ENCODE measurements at places on chromosomes 2 and 18.

GRCh38 chr2:151336863-151337371 lies 20.5 kb upstream of the TNFAIP6 start:
- no peak for DNase-seq

- no peak for DNase-seq
Observed at GRCh38 chr2:148933456-148933855, 58.4 kb downstream of the KIF5C start.

DNA sequence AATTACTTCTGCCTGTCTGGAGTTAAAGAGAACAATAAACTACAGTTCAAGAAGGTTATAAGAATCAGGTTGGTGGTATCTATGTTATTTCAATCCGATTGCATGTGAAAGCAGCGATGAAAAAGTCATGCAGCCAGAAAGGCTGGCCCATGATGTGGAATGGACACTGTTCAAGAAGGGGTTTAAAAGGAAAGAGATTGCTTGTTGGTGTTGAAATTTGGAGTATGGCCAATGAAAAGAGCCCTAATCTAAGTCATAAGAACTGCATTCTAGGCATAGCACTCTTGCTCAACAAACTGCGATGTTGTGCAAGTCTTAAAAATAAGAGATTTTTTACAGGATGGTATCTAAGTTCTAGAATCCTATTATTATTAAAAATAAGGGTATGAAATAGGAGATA lies 61.3 kb downstream of the EFEMP1 start:
- DNase-seq = no peak

DNA sequence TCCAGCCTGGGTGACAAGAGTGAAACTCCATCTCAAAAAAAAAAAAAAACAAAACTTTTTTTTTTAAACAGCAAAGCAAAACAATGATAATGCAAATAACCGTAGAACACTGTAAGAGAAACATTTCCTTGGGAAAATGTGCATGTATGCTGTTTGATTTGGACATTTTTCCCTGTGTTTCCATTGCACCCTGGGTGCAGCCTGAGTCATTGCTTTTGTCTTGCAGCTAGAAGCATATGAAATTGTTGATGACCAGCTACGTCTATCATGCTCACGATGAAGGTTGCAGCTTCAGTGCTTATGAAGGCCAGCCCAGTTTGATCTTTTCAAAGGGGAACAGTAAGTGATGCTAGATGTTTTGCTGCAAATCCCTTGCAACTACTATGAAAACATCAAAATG lies 41.5 kb downstream of the MOGAT1 start:
- DNase-seq = no peak

GRCh38 chr2:74128206-74128605 lies 19.5 kb downstream of the BOLA3 start:
- DNase-seq = no peak

DNA sequence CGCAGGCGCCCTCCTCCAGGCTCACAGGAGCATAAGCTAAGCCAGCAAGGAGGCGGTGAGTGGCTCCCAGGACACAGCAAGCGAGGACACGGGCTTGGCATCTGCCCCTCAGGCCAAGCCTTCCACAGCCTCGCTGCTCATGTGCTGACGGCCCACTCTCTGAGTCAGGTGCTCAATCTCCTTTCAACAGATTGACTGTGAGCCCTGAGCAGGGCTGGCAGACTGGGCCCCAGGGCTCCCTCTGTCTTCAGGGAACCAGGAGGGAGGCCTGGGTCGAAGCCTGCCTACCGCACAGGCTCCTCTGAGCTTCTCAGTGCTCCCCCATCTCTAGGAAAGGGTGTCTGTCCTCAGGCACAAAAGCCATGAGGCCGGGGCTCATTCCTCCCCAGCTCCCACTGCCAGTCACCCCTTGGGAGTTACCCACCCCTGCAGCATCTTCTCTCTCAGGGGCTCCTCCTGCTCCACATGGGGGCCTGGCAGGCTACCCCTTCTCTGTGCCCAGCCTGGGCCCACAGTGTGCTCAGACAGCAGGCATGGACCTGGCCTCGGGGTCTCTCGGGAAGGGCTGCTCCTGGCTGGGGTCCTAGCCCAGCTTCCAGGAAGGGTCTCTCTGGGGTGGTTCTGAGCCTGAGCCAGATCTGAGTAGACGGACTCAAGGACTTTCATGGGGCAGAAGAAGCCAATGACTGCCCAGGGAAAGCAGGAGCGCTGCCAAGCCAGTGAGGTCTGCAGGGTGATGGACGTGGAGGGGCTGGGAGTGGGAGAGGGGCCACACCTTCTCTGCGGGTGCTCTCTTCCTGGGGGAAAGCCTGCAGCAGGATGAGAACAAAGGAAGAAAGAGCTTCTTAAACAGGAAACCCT lies 138.0 kb upstream of the GPC1 start:
- DNase-seq = no peak

DNA sequence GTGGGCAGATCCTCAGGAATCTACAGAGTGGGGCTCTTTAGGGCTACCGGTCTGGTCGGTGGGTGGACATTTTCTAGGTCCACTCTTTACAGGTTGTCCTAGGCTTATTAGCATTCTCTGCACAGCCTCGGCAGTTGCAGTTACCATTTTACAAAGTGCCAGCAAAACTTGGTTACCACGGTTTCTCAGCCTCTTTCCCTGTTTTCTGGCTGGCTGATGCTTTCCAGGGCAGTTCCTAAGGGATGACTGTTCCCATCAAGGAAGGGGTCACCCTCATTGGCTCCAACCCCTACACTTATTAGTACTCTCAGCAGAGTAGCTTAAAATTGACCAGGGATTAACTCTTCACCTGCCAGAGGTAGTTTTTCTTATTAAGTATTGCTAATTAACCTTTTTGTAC lies 2.0 kb upstream of the AQP4 start:
- no peak for DNase-seq

DNA sequence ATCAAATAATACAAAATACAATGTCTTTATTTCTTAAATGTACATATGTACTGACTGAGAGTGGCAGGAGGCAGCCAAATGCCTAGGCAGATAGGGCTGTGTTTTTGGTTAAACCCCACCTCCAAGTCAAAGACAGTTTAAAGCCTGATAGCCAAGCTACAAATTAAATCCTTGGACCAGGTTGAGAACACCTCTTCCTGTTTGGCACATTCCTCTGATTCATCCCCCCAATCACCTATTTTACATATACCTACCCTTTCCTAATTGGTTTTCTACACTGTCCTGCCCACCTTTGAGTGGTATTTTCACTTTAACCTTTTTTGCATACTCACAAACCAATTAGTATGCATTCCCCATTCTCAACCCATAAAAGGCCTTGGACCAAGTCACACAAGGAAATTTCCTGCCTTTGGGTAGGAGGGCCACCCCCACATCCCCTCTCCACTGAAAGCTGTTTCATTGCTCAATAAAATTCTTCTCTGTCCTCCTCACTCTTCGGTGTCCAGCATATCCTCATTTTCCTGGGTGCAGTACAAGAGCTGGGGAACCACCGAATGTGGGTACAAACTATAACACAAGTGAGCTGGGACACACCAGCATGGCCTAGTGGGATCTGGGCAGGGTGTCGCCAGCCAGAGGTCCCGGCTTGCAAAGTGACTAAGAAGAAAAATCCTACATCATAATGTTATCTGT lies 149.1 kb downstream of the UBE2E3 start:
- no peak for DNase-seq

- no peak for DNase-seq
Observed at GRCh38 chr2:216920143-216920876, 60.4 kb upstream of the TNP1 start.

- DNase-seq = no peak
Observed at GRCh38 chr18:26438980-26439379, 109.4 kb downstream of the KCTD1 start.

DNA sequence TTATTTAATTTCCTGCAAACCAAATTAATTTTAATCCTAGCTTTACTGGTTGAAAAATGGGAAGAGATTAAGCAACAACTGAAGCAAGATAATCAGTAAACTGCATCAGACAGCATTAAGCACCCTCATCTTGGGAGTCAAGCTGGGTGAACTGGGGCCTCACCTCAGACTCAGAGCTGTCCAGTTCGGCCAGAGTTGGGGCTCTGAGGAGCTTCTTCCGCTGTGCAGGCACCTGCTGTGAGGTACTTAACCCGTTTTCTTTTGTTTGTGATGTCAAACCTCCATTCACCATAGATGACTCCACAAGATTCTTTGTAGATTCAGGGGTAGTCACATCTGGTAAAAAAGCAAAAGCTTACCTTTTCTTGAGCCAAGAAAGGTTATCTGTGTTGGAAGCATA lies 71.8 kb downstream of the PRELID3A start:
- no peak for DNase-seq

DNA sequence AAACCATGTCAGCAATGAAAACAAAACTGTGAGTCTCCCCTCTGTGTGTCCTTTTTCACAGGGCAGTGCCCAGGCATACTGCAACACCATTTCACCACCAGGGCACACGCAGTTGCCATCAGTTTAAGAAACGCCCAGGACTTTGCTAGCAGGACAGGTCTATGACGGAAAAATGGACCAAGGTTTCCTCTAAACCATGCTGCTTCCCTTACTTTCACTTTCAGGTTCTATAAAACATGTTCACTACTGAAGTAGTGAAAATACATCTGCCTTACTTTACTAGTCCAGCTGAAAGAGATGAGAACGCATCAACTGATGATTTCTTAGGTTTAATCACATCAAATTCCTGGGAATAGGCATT lies 110.5 kb downstream of the TCF4 start:
- DNase-seq = no peak

DNA sequence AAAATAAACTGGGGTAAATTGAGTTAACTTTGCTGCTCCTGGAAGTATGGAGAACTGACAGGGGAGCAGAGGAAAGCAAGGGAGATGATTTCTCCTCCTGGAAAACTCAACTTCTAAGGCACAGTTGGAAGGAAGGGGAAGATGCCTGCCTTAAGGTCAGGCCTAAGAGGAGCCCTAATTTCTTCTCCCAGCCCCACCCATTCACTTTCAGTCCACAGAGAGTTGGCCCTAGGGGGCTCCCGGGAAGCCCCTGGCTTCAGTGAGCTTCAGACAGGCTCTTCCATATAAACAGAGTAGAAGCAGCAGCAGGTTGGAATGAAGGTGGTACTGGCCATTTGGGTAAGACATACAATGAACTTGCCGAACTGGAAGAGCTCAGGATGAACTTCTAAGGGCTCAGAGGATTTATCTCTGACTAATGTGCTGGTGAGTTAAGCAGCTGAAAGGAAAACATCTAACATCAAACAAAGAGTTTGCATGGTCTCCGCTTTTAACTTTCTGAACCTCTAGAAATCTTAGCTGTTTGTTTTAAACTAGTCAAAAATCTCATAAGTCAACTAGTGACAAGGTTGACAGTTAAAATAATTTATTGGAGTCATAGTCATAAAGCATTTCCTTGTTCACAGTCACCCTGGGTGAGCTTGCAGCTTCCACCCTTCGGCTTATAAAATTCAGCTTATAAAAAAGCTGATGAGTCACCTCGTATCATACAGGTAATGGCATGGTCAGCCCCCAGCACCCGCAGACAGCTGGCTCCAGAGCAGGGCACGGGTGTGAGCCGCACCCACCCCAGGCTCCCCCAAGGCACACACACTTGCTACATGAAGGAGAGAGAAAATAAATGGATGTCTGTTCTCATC lies 9.8 kb downstream of the MALL start:
- no peak for DNase-seq

DNA sequence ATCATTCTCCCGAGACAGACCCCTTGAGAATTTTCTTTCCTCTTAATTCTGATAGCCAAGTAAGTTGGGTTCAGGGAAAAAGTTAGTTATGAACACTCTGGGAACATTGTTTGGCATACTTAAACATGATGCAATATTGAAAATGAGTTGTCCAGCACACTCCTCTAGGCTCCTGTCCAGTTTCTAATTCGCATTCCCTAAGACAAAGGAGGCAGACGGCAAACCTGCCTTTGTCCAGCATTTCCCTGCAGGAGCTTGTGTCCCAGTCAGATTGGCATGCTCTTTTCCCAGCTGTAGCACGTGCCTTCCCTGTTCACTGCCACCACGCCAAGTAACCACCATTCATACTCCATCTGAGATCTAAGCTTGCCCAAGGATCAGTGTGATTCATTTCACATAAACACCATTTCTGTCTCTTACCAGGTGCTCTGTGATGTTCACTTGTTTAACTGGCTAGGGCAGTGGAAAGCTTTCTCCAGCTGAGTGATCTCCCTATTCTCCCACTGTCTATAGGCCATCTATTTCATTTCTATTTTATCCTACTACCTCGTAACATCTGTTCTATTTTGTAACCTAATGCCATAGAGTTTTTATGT lies 150.0 kb upstream of the EPB41L3 start:
- DNase-seq = no peak

DNA sequence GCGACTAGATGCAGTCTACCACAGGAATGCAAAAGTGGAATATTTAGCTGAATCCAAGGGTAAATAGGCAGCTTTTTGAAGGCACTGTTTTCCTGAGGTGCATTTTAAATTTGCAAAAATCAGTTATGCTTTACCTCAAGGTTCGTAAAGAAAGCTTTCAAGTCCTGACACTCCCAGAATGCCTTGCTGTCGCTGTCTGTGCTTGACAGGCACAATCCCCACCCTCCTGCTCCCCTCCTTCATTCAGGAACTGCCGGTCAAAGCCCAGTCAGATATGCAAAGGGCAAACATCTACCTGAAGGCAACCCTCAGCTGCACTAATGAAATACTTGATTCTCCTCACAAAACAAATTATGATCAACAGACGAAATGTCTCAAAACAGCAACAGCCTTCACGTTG lies 97.4 kb upstream of the DDX18 start:
- no peak for DNase-seq
